ENCODE measurements at places on chromosomes 5 and 9.

GRCh38 chr5:174313615-174314014, 268.1 kb downstream of the NSG2 start:
- no peak for DNase-seq

- no peak for DNase-seq
Observed at GRCh38 chr5:144377207-144377606, 206.5 kb downstream of the KCTD16 start.

GRCh38 chr5:34923694-34924461, 5.5 kb upstream of the DNAJC21 start:
- DNase-seq, result no peak

GRCh38 chr5:177369645-177370440, 12.1 kb downstream of the RGS14 start:
- DNase-seq, result no peak

- no peak for DNase-seq
Observed at GRCh38 chr5:136143312-136143711, 10.7 kb downstream of the SMAD5 start.

- DNase-seq, result no peak
Observed at GRCh38 chr9:92605224-92605623, 64.7 kb downstream of the IPPK start.

- no peak for DNase-seq
Observed at GRCh38 chr9:16519001-16519400, 351.5 kb downstream of the BNC2 start.

- no peak for DNase-seq
Observed at GRCh38 chr5:153988510-153988909, 50.2 kb downstream of the FAM114A2 start.

DNA sequence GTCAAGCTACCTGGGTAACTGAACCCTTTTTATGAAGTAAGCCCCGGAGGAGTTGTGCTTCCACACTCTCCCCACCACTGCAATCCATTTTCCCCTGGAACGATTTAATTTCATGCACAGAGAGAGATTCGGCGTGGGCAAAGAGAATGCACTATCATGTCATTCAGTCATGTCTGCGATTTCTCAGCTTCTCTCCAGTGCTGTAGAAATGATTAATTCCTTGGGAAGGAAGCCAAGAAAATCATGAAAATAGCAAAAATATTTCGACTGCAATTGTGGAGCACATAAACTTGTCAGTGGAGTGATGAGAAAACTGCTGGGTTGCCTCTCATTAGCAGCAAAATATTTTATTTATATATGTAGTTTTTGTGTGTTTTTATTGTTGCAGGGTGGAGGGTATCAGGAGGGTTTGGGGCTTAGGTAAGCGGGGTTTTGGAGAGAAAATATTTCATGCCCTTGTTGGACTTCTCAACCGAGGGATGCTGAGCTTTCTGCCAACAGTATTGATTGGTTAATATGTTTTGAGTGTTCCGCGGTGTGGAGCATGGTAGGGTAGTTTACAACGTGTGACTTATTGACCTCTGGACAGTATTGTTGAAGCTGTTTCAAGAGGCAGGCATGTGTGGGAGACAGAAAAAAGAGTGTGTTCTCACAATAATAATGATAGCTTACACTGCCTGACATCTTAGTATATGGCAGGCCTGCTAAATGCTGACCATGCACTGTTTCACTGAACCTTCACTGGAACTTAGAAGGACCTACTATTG, 69.3 kb downstream of the SGCD start:
- no peak for DNase-seq

GRCh38 chr5:129904102-129904666, at the start of gene CHSY3:
Gene CHSY3, plus strand, starts transcription at chr5:129904465.
- DNase-seq, result no peak

DNA sequence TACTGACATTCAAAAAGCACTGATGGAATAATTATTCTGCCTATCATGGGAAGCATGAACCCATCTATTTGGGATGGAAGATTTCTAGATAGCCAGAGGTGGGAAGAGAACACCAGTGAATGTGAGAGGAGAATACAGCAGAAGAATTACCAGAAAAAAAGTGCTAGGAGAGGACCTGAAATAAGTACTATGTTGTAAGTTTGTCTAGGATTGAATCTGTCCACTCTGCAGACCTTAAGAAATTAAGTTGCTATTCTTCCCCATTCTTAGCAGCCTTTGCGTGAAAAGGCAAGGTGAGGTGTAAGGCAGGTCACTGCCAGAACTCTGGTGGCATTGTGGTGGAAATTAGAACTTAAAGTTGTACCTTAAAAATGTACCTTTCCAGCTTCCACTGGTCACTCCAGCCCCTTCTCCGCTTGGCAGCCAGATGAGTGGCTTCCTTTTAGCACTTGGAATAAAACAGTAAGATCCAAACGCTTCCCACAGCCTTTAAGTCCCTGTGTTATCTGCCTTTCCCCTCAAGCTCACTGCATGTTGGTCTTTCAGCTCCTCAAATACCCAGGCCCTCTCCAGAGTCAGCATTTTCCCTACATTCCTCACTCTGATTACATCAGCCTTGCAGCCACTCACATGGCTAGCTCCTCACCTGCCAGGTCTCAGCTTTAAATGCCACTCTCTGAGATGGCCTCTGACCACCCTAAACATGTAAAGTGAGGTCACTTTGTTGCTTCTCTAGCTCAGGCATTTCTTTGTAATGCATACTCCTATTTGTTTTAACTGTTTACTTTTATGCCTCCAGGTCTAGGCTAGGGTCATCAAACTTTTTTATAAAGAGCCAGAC, 253.0 kb downstream of the EPB41L4A start:
- DNase-seq, result no peak

DNA sequence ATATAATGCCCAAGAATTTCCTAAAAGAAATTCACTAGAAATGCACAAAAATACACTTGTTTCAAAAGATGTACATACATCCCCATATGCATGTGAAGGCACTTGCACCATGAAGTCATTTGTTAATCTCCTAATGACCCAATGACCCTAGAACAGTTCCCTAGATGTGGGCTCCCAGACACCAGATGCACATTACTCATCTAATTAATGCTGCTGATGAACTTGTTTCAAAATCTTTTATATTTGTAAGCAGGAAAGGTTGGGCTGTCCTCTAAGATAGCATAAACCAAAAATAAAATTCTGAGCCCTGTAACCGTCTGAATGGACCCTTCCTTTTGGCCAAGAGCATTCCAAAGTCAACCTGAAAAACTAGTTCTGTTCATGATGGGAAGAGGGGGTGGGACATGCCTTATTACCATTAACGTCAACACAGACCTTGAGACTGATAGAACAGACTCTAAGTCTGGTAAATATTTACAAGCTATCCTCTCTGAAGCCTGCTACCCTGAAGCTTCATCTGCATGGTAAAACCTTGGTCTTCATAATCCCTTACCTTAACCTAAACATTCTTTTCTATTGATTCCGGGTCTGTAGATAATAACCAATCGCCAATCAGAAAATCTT, 91.0 kb upstream of the DAPK1 start:
- no peak for DNase-seq

- DNase-seq, result no peak
Observed at GRCh38 chr9:99023231-99023630, 79.5 kb downstream of the COL15A1 start.

GRCh38 chr5:153619771-153620170, 129.3 kb downstream of the GRIA1 start:
- DNase-seq, result no peak

All from stimulated activated CD8-positive, alpha-beta memory T cell treated with anti-CD3 and anti-CD28 coated beads, Interleukin-4, amount 100 ng/mL, for 1 hour (primary cell).